ENCODE measurements at places on chromosomes 6 and 20.

GRCh38 chr6:11291582-11291981 lies 59.1 kb upstream of the NEDD9 start:
- DNase-seq: no peak

- no peak for DNase-seq
These were observed 1.9 kb downstream of the KIF16B start for GRCh38 chr20:16571333-16571732.

DNA sequence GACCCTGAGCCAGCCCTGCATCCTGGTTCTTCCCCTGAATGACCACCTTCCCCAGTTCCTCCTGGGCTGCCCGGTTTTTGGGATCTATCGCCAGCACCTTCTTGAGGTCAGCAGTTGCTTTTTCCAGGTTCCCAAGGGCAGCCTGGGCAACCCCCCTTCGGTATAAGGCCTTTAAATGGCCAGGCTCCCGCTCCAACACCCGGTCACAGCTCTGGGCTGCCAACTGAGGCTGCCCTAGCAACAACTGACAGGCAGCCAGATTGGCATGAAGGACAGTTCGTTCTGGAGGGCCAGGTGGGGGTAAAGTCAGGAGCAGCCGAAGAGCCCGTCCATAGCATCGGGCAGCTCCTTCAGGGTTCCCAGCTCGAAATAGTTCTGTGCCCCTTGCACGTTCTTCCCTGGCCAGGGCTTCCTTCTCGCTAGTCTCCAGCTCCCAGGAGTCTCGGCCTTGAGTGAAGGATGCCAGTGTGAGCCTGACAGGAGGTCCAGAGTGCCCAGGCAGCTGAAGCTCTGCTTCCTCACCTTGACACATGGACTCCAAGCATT lies 778 bp upstream of the ATF6B start:
- no peak for DNase-seq

DNA sequence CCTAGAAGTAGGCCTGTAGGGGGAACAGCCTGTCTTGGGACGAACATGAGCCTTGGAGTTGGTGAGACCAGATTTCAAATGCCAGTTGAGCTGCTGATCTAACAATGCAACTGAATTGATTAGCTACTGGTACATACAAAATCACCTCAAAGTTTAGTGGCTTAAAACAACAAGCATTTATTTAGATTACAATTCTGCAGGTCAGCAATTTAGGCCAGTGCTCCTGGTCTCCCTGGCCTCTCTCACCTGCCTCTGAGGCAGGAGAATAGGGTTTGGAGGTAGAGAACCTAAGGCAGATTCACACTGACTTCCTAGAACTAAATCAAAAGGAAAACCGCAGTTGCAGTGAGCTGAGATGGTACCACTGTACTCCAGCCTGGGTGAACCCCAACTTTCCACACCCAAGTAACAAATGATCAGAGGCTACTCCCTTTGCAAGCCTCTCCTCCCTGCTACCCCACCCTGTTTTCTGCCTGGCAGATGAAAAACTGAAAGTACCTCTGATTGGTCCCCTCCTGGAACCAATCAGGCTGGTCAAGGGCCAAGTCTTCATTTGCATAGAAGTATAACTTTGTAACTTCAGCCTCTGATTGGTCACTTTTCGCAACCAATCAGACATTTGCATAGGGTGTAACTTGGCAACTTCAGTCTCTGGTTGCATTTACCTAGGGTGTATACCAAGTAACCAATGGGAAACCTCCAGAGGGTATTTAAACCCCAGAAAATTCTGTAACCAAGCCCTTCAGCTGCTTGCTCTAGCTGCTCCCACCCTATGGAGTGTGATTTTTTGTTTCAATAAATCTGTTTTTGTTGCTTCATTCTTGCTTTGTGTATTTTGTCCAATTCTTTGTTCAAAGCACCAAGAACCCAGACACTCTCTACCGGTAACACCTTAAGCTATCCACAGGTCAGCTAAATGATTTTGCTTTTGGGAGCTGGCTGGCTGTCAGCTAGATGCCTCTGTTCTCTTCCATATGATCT lies 8.1 kb upstream of the UBR2 start:
- no peak for DNase-seq

DNA sequence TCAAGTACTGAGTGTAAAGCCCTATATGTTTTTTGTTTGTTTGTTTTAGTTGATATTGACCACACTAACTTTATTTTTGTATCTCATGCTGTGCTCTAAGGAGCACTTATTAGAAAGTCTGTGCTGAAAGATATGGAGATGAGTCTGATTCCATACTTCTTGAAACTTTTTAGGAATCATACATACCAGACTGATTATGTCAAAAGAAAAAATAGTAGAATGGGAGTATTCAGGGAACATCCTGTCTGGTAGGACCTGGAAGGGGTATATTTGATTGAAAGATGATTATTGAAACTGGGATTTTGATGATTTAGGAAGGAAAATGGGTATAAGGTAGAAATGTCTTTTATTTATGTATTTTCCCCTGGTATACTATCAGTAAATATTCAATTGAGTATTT lies 111.4 kb downstream of the QKI start:
- no peak for DNase-seq

- DNase-seq: no peak
These were observed 20.2 kb upstream of the NR2E1 start for GRCh38 chr6:108145639-108146038.

DNA sequence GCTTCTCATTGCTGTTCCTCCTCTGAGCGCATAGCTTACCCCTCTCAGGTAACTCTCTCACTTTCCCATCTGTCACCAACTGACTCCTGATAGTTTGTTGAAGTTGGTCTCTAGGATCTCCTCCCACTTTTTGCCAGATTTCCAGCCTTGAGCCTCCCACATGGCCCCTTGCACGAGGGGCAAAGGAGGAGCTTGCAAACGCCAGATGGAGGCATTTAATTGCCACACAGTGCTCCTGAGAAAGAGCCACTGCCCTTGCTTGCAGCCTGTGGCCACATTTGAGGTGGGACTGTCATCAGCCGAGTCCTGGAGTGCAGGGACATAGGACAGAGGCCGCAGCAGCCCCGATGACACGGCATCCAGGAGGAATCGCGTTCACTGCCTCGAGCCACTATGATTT lies 348.7 kb downstream of the SMOC2 start:
- DNase-seq: no peak

DNA sequence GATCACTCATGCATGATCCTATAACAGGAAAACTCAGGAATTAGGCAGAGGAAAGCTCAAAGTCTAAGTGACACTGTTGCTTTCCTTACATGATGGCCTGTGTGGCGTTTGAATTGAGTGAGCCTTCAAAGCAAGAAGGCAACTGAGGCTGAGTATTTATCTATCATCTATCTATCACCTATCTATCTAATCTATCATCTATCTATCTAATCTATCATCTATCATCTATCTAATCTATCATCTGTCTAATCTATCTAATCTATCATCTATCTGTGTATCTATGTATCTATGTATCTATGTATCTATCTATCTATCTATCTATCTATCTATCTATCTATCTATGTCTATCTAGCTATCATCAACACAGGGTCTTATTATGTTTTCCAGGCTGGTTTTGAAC lies 41.8 kb upstream of the BCLAF1 start:
- DNase-seq: no peak

- no peak for DNase-seq
These were observed 242.8 kb upstream of the TCF21 start for GRCh38 chr6:133645966-133646740.

DNA sequence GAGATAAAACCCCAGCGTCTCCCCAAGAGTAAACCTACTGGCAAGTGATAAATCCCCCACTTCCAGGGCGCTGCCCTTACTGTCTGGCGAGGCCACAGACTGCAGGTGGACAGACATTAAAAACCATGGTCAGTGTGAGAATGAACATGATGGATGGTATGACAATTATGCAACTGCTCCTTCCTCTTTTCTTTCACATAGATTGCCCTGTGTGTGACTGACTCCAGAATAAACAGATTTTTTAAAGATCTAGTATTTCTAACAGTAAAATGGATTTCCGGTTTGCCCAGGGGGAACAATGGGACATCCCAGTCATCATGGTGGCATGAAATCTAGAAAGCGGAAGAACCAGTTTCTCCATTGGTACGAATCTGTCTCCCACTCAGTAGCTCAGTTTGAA lies 153.7 kb downstream of the FOXC1 start:
- DNase-seq: no peak

- no peak for DNase-seq
These were observed 119.6 kb upstream of the DOK5 start for GRCh38 chr20:54355631-54356280.

DNA sequence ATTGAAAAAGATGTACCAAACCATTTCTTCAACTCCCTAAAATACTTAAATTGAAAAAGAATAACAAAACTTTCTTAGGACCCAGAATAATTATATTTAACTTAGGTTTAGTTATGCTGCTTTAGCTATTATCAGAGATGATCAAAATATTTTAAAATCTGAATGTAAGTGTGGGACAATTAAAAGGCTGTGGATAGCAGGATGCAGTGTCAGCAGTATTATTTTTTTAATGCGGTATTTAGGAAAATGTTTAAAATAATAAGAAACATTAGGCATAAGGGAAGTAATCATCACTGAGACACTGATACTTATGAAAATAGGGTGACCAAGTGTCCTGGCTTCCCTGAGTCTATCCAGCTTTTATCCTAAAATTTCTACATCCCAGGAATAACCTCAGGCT lies 161.5 kb upstream of the PTCHD4 start:
- no peak for DNase-seq

DNA sequence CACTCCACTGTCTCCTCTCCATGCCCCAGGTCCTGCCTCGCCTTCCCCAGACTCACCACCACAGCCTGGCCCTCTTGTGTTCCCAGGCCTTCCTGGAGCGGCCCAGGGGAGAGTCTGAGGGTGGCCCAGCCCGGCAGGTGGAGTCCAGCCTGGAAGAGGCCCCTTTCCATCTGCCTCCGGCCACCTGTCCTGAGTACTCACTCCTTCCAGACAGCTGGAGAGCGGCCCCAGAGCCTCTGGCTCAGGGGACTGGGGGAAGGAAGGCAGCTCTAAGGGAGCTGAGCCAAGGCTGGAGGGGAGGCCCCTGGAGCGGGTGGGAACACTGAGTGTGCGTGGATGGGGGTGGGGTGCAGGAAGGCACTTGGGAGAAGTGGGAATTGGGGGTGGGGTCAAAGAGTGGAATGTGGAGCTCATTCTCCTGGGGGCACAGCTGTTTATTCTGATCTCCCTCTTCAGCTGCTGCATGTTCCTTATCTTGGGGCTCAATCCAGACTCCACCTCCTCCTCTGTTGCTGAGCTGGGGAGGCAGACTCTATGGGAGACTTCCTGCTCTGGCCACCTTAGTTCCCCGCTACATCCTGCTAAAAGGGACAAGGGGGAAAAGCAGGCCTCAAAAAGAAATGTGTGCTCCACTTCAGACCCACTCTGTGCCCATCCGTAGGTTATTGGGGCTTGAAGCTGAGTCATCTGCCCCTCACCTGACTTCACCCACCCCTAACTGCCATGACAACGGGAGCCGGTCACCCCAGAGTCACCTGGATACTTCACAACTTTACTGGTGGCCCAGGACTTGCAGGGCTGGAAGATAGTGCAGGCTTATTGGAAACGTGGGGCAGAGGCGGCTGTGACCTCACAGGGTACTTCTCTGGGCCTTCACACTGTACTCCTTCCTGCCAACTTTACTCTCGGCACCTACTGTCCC lies 19.5 kb upstream of the TAF8 start:
- no peak for DNase-seq

DNA sequence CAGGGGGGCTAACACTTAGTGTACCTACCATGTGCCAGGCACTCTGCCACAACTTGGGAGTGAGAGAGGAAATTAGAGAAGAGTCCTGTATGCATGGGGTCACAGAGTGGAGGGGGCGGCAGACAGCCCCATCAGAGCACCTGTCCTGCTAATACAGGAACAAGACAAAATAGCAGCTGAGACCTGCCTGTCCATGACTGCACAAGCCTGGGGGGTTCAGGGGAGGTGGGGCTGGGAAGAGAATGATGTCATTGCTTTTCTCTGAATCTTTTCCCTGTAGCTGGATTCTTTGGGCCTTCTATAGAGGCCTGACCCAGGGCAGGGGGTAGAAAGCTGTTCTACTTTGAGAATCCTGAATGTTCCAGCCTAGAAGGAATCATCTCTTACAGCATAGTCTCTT lies 37.4 kb downstream of the FOXP4 start:
- no peak for DNase-seq

DNA sequence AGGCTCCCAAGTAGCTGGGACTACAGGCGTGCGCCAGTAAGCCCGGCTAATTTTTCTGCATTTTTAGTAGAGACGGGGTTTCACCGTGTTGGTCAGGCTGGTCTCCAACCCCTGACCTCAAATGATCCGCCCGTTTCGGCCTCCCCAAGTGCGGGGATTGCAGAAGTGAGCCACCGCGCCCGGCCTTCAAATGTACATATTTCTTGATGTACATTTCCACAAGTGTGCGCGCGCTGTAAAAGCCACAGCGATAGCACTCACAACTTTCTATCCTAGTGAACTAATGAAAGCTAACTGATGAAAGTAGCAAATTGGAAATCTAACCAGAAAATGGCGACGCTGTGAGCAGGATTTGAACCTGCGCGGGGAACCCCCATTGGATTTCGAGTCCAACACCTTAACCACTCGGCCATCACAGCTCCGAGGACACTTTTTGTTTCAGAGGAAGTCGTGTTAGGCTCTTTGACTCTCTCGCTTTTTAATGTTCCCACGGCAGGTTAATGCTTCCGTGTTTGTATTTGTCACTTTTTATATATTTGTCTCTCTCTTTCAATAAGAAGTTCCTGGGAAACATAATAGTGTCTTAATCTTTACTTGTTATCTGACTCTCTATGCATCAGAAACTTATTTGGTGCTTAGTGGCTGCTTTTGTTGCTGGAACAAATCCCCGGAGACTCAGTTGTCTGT lies 199.4 kb upstream of the ZNF184 start:
- DNase-seq: no peak

- DNase-seq: no peak
These were observed at the start of gene DDX43 for GRCh38 chr6:73394577-73395354. Gene DDX43 (plus strand): TSS chr6:73394828. CDS start chr6:73394906, 78 bp downstream.

GRCh38 chr6:16832721-16833120 lies 71.5 kb upstream of the ATXN1 start:
- DNase-seq: no peak

GRCh38 chr20:25738198-25738597 lies 41.5 kb upstream of the ZNF337 start:
- DNase-seq: no peak

DNA sequence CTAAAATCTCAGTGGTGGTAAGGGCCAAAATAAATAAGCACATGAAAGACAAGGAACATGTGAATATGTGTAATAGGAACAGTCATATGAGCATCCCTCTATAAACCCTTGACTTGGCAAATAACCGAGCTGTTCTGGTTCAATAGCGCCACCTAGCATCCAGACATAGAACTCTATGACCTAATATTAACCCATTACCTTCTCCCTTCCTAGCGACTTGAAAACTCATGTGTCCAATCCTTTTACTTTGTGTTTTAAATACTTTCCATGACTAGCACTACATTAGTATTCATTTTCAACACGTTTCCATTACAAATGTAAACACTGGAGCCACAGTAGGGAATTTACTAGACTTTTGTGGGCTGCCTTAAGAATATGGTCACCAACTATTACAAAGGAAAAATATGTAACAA lies 279.7 kb downstream of the UST start:
- DNase-seq: no peak

- DNase-seq: no peak
These were observed 28.6 kb upstream of the OGFRL1 start for GRCh38 chr6:71259888-71260604.

All from NCI-H1436 treated with DMSO at 0.1 percent for 48 hours (cell line).